ENCODE measurements at places on chromosomes 11 and 22.

DNA sequence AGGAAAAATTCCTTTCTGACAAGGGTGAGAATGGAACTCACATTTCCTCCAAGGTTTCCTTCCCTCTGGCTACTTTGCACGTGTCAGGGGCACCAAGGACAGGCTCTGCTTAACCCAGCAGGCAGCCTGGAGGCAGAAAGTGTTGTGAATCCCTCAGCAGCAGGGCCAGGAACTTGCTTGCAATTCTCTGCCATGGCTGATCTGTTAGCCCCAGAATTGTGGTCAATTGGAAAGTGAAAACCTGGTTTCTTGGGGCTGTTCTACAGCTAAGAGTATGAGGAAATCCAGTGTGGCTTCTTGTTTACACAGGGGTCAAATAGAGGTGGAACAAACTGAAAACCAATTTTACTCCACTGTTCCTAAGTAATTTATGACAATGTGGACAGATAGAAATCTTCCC lies 38.3 kb upstream of the CEP295 start:
- DNase-seq = no peak

DNA sequence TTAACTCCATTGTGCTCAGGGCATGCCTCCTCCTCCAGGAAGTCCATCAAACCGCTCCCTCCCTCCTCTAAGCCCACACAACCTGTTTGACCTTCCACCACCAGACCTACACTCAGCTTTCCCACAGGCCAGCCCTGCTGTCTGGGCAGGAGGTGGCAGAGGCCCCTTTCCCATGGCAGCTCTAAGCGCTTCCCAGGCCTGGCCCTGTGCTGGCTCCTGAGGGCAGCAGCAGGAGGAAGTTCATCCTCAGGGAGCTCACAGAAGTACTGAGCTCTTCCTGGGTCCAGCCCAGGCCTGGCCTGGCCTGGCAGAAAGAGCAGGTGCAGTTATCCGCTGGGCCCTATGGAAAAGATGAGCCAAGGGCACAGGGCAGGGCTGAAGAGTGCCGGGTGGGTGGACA lies 31.4 kb downstream of the ARAP1 start:
- no peak for DNase-seq

DNA sequence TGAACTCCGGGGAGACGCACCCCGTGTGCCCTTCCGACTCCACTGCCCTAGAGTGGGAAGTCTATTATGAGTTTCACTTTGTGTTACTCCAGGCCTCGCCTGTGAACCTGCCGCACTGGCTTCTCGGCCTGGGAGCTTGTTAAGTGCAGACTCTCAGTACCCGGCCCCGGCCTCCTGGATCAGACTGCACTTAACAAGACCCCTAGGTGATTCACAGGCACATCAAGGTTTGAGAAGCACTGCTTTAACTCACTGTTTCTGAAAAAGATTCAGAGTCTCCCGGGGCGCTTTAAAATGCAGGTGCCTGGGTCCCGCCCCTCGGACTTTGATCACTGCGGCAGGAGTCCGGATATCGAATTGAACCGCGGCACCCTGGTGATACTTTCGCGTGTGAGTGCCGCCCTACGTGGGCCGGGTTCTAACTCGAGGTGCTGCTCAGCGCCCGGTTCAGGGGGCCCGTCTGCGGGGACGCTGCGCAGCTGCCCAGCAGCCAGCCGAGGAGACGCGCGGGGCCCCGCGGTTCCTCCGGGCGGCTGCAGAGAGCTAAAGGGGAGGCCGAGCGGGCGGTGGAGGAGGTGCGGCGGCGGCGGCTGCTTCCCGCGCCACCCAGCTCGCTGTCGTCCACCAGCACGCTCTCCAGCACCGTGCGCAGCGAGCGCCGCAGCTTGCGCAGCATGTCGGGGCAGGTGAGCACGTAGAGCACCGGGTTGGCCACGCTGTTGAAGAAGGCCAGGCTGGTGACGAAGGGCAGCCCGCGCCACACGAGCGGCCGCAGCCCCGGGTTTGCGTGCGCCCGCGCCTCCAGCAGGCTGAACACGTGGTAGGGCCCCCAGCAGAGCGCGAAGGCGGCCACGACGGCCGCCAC lies 3.4 kb downstream of the PTGDR2 start:
- DNase-seq = no peak

- DNase-seq = no peak
Observed at GRCh38 chr11:91926965-91927364, 297.7 kb upstream of the FAT3 start.

DNA sequence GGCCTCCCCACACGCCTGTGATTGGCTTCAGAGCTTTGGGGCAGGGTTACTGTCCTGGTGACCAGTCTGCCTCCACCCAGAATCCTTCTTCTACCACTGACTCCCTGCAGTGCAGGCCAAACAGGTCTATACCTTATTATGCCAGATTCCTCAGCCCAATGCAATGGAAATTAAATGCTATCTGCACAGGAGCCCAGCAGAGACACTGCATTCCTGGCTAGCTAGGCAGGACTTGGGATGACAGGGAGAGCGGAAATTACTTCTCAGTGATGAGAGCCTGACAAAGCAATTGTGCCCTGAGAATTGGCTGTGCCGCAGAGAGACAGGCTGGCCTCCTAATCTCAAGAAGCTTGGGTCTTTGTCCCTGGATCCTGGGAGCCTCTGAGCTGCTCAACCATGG lies 143.8 kb upstream of the NCAM1 start:
- no peak for DNase-seq

DNA sequence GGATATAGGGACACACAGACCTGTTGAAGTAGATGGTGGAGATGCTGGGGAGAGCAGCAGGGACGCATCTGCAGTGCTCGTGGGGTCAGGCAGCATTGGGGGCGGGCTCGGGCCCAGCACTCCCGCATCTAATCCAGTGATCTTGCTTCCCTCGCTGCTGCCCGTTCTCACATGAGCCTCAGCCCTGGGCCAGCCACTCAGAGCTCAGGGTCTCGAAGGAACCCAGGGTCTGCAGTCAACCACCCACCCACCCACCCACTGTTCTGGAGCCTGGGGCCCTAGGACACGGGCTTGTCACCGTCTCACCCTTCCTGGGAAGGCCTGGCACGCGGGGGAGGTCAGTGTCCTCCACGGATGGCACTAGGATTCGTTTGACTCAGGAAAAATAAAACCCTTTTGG lies 406.0 kb downstream of the TBC1D22A start:
- DNase-seq = no peak

DNA sequence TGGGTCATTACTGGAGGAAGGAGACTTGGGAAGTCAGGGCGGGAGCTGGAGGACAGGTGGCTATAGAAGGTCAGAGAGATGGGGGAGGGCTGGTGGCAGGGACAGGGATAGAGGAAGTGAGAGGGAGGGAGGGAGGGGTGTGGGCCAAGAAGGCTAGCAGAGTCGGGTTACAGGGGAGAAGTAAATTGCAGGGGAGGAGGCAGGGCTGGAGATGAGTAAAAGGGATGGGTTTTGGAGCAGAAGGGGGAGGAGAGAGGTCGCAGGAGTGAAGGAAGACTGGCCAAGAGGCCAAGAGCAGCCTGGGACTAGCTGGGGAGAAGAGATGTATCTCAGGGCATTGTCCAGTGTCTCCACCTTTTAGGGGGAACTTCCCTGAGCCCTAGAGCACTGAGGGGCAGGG lies 33.0 kb downstream of the LRRC10B start:
- no peak for DNase-seq

DNA sequence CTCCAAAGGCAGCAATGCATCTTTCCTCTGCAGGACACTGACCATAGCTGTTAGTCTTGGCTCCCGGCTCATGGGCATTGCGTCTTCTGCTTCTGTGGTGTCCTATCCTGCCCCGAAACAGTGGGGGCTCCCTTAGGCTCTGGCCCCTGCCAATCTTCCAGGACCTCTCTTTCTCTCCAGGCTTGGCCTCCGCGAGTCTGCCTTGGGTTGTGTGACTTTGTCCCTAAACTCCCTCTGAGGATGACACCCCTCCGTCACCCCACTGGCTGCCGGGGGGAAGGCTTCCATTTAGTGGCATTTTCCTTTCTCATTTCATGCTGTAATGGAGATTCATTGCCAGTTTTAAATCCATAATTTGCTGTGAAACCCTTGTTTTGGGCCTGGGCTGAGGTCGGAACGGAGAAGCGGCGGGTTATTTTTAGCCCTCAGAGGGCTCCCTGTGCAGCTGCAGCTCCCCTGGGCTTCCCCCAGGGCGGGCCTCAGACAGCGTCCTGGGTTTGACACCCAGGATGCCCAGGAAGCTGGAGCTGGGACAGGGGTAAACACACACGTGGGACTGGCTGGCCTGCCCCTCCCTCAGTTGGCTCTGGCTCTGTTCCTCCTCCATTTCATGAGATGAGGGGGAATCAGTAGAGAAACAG lies 156.1 kb downstream of the ST3GAL4 start:
- no peak for DNase-seq

GRCh38 chr11:68840661-68841653 lies 759 bp downstream of the CPT1A start:
- no peak for DNase-seq

DNA sequence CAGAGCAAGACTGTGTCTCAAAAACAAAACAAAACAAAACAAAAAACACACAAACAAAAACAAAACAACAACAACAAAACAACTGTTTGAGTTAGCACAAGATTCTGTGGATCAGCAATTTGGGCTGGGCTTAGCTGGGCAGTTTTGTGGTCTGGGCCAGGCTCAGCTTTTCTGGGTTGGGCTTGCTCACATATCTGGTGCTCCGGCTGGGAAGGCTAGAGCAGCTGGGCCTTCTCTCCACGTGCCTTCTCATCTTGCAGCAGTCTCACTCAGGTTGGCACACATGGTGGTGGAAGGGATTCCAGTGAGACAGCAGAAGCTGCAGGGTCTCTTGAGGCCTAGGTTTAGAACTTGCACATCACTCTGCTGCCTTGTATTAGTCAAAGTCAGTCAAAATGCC lies 35.7 kb downstream of the EIF3F start:
- no peak for DNase-seq

DNA sequence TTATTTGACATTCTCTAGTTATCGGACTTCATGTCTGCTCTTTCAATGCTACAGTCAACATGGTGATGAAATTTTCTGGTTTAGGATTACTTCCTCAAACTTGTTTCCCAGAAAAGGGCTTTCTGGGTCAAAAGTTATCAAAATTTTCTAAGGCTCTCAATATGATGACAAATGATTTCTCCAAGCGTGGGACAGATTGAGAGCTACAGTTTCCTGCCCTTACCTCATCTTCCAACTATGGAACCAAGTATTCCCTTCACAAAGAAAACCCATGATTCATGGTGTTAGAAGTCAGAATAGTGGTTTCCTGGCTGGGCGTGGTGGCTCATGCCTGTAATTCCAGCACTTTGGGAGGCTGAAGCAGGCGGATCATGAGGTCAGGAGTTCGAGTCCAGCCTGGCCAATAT lies 17.8 kb downstream of the MYO18B start:
- DNase-seq = no peak

GRCh38 chr11:120564573-120565311 lies 53.2 kb downstream of the GRIK4 start:
- peak; percentile 13 for DNase-seq

GRCh38 chr22:50376085-50376651 lies 33.0 kb downstream of the PPP6R2 start:
- DNase-seq = no peak

DNA sequence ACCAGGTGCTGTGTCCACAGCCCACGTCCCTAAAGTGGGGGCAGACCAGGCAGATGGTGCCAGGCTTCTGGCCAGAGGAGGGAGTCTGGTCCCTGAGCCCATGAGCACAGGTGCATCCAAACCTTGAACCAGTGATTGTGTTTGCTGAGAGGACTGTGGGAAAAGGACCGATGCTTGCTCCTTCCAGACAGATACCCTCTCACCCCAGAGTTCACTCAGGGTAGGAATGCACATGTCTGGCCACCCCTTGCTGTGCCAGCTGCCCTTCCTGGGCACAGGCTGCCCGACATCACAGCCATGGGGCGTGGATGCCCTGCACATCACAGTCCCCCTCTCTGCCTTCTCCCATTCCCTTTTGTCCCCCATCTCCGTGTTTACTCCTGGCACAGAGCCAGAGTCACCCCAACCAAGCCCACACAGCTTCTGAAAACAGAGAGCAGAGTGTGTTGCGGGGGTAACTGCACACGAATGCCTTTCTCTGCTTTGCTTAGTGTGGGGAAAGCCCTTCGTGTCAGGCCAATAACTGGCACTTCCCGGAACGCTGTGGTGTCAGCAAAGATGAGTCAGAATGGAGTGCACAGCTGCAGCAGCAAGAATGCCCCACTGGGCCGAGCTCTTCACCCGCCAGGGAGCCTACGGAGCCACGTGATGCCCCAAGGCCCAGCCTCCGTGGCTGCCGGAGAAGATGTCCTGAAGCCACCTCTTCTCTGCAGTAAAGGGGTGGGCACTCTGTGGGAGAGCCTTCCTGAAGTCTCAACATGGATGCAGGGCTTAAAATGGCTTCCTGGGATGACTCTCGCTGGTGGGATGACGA lies 7.6 kb downstream of the CARS1 start:
- no peak for DNase-seq

DNA sequence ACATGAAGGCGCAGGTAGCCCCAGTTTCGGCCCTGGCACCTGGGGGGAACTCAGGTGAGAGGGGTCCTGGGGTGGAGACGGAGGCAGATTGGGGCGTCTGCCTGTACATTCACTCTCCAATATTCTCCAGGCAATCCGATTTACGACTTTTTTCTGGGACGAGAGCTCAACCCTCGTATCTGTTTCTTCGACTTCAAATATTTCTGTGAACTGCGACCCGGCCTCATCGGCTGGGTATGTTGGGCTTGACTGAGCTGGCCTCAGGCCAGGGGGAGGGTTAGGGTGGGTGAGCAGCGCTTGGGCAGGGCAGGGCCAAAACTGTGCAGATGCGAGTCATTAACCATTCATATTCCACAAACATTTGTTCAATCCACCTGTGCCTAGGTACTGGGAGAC lies 1.7 kb downstream of the TM7SF2 start:
- DNase-seq = no peak

DNA sequence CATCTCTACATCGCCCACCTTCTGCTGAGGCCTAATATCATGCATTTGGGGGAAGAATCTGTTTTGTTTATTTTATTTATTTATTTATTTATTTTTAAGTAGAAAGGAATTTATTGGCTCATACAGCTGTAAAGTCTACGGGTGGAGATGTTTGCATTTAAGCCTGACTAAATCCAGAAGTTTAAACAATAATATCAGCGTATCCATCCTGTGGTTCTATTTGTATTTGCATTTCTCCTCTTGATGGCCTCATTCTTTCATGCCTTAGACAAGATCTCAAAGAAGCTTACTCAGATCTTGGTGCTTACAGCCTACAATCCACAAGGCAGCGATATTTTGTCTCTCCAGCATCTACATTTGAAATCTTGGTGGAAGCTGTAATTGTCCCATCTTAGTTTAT lies 67.1 kb upstream of the CARD18 start:
- no peak for DNase-seq

- no peak for DNase-seq
Observed at GRCh38 chr11:8833568-8834315, 77.2 kb upstream of the AKIP1 start.

- no peak for DNase-seq
Observed at GRCh38 chr22:43376765-43377547, 33.8 kb upstream of the SCUBE1 start.
